Activated CD4-positive, alpha-beta T cell treated with anti-CD3 and anti-CD28 coated beads, Interleukin-2, amount 10 ng/mL, durations not matched to agents 7 days and 5 days (primary cell): ENCODE measurements at places on chromosomes 1 and 21.

DNA sequence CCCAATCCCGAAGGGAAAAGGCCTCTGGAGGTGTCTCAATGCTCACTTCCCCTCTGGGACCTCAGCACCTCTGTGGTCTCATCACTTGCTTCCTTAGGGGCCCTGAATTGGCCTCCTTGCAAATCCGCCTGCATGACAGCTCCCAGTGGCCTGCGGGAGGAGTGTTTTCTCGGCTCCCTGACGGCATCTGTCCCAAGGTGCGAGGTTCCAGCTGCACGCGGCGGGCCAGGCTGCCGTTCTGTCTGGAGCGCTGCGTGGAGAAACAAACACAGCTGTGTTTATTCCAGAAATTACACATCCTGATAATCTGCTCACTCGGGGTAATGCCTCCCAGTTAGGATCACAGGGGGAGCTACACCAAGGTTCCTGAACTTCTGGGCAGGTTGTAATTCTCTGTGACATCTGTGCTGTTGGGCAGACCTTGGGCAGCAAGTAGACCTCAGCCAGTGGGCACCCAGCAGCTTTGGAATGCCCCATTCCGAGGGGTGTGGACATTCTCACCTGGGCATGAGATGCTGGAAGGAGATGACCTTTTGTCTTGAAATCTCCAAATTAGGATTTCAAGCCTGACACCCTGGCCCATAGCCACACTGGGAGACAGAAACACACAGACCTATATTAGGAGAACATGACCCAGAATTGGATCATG lies 18.2 kb downstream of the EPHB2 start:
- DNase-seq = no peak

DNA sequence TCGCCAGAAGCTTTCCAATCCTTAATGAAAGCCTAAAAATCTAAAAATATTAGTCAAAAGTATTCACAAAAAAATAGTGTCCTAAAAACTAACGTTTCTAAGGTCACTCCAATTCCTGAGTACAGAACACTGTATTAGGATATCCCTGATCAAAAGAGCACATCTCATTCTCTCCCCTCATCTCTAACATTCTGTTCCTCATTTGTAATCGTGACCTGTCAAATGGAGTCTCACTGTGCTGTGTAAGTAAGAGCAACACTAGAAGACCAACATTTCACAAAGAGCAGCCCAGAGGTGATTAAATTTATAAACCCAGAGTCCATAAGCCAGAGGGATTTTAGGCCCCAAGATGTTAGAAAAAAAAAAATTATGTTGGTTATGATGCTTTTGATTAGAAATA lies 26.3 kb downstream of the RGS2 start:
- no peak for DNase-seq

DNA sequence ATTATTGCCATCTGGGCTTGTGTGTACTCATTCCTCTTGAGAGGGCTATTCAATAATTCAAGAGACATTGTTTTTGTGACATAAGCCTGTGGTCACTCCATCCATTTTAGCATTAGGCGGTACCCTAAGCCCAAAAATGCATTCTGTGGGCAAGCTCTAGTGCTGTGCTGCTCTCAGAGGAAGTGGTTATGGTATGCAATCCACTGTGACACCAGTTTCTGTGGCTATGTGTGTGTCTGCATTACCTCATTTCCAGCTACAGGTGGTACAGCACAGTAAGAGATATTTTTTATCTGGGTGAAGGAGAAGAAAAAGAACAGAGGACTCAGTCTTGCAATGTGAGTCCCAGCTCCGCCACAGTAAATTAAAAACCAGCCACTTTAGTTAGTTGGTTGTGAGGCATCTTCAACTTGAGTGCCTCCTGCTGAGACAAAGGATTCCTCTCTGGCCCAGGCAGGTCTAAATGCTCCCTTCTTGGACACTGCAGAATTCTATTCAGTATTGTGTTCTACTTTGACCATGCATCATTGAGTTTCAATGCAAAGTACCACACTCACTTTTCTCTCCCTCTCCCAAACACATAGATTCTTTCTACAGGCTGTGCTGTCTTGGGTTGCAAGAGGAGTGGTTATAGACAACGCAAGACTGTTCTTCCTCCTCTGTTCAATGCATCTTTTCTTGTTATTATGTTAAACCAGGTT lies 777.8 kb upstream of the BRINP3 start:
- DNase-seq = no peak

- DNase-seq = no peak
Measured at GRCh38 chr21:34945288-34945687, 103.8 kb downstream of the RUNX1 start.

DNA sequence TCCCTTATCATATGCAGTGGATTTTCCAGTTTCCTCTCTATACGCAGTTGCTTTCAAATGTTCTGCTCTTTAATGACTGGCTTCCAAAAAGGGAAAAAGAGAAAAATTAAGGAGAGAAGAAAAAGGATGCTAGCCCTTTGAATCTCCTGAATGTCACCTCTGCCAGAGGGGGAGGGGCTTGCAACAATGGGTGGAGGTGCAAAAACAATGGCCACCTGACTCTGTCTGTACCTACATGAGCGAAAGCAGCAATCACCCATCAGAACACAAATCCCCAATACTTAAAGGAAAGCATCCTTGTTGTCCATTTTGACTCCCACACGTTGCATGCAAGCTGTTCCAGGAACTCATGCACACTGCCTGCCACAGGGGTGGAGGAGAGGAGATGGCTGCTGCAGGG lies 61.2 kb downstream of the CCDC30 start:
- DNase-seq = no peak

GRCh38 chr1:23444596-23445390 lies 20.2 kb upstream of the TCEA3 start:
- DNase-seq = no peak

DNA sequence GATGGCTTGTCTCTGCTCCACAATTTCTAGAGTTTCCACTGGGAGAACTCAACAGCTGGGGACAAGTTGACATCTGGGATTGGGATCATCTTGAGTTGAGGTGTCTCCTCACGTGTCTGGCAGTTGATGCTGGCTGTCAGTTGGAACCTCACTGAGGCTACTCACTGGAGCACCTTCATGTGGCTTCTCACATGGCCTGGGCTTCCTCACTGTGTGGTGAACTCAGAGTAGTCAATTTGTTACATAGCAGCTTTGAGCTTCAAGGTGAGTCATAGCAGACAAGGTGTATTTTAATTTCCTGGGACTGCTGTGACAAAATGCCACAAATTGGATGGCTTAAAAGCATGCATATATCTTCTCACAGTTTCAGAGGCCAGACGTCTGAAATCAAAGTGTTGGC lies 44.0 kb downstream of the NTNG1 start:
- no peak for DNase-seq

GRCh38 chr1:186618401-186619170 lies 61.6 kb downstream of the PTGS2 start:
- peak; percentile 70 for DNase-seq

DNA sequence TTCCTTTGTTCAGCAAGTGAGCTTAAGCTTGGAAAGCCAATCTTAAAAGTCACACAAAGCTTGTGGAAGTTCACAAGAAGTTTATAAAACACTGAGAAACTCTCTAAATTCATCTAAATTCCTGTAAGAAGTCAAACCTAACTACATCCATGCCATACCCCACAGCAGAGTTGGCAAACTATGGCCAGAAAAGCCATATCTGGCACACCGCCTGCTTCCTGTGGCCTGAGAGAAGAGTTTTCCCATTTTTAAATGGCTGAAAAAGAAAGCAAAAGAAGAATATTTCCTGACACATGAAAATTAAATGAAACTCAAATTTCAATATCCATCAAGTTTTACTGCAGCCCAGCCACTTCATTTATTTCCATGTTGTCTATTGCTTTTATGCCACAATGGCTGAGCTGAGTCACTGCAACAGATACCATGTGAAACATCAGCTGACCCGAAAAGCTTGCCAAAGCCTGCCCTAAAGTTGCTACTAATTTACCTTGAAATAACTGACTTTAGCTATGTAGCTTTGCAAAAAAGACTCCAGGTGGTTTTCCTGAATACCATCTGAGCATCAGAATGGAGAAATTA lies 237.1 kb downstream of the SLC45A1 start:
- DNase-seq = no peak

DNA sequence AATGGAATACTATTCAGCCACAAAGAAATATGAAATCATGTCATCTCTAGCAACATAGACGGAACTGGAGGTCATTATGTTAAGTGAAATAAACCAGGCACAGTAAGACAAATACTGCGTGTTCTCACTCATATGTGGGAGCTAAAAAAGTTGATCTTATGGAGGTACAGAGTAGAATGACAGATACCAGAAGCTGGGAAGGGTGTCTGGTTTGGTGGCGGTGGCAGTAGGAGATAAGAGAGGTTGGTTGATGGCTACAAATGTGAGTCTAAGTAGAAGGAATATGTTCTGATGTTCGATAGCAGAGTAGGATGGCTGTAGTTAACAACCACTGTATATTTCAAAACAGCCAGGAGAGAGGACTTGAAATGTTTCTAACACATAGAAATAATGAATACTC lies 121.6 kb downstream of the PLPPR4 start:
- DNase-seq = no peak

- DNase-seq = no peak
Measured at GRCh38 chr1:199685369-199685768, 342.1 kb upstream of the NR5A2 start.
